PC-3 (cell line): ENCODE measurements at places on chromosomes 2 and 18. TPM values are rescaled to one million over a fixed set of nuclear protein-coding genes. Genes with fewer than 3 reads are reported as not detected.

- peaks cover 7% of the 10 kb centered on the region for H3K4me1 ChIP-seq
- no peak for DNase-seq
- no peaks in the 10 kb centered on the region for H3K36me3 ChIP-seq
These were observed 308.6 kb upstream of the TNP1 start for GRCh38 chr2:217168496-217168895.

DNA sequence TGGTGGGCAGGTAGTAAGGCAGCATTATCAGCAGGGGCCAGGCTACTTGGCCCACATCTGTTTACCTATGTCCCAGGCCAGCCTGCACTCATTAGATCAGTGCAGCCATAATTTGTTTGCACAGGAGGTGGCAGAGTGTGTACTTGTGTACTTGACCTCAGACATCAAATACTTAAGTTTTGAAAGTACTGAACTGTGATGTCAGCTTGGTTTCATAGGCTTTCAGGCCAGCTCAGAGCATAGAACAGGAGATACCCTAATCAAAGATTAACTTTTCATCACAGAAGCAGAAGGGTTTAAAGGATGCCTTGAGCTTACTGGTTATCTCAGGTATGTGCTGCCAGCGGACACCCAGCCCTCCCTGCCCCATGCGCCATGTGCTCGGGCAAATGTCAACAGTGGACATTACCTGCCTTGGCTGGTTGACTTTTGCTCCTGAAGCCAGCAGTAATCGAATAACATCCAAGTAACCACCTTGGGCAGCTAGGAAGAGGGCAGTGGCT, 33.2 kb downstream of the ANKRD29 start:
- peaks cover 49% of the 10 kb centered on the region for H3K4me1 ChIP-seq
- no peaks in the 10 kb centered on the region for H3K36me3 ChIP-seq
- peak overlapping the region; percentile 98 for H3K27ac ChIP-seq
- peak; percentile 37 for DNase-seq
- no peaks in the 10 kb centered on the region for H3K27me3 ChIP-seq

DNA sequence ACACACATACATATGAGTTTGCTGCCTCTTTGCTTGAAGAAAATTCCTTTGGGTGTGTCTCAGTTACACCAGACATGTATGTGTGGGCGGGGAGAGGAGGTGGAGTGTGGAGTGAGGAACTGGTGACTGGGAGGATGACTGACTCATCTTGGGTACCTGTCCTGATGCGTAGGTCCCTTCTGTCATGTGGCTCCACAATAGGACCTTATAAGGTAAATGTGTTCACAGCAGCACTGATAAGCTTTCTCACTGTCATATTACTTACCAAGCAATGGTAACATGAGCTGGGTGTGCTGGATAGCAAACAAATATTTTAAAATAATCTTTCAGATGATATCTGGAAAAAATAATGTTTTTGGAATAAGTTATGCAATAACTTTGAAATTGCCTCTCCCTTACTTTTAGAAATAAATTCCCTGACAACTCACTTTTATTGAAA, 45.1 kb downstream of the SLC9A2 start:
- peak overlapping the region; percentile 74 for H3K27ac ChIP-seq
- peak; percentile 95 for DNase-seq
- no peaks in the 10 kb centered on the region for H3K27me3 ChIP-seq
- no peak overlapping the region for H3K4me3 ChIP-seq

The PIK3C3 gene
- 13.4 and 25.9 TPM in 2 replicates for total RNA-seq

- DNase-seq, result no peak
- peaks cover 15% of the 10 kb centered on the region for H3K4me1 ChIP-seq
- no peak overlapping the region for H3K4me3 ChIP-seq
- H3K36me3 ChIP-seq, result no peaks in the 10 kb centered on the region
- no peak overlapping the region for H3K27ac ChIP-seq
- H3K27me3 ChIP-seq, result no peaks in the 10 kb centered on the region
These were observed 151.7 kb upstream of the ITGA4 start for GRCh38 chr2:181305301-181306123.
